Stimulated activated CD4-positive, alpha-beta T cell treated with anti-CD3 and anti-CD28 coated beads, Interleukin-12 subunit alpha, Interleukin-12 subunit beta, amount 100 ng/mL, for 48 hours (primary cell): ENCODE measurements at places on chromosomes 3 and 15.

- DNase-seq = no peak
Measured at GRCh38 chr3:69838696-69839515, 99.6 kb downstream of the MITF start.

DNA sequence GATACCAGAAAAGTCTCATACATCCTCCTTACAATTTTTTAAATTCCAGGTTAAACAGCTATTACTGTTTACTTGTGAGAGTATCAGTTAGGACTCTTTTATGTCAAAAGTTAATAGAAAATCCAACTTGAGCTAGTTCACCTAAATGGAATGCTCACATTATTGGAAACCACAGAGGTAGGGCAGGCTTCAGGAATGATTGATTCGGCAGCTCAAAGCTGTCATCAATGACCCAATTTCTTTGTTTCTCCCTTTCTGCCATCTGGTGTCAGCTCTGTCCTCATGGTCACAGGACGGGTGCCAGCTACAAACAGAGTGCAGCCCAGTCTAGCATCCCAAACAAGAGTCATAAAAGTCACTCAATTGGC is 32.2 kb downstream of the CFAP20DC start:
- DNase-seq = no peak

DNA sequence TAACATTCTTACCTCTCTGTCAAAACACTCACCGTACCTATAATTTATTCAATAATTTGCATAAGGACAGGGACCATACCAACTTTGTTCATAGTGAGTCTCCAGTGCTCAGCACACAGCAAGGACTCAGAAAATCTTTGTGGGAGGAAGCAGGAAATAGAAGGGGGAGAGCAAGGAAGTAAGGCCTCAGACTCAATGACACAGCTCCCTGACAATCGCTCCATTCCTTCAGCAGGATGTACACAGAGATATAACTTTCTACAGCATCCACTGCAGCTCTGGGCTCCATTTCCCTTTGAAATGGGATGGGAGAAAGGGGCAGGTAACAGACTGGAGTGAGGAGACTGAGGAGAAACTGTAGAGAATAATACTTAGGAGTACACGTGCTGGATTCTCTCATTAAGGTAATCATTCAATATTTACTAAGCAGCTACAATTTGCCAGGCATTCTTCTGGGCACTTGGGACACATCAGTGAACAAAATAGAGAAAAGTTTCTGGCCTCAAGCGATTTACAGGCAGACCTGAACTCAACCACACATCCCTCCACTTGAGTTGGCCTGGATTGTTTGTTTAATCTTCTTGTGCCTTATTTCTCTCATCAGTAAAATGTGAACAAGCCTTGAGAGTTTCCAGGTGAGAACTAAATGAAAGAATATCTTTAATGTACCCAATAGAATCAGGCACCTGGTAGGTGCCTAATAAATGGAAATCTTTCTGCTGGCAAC is 330.3 kb upstream of the THBS1 start:
- DNase-seq = no peak

DNA sequence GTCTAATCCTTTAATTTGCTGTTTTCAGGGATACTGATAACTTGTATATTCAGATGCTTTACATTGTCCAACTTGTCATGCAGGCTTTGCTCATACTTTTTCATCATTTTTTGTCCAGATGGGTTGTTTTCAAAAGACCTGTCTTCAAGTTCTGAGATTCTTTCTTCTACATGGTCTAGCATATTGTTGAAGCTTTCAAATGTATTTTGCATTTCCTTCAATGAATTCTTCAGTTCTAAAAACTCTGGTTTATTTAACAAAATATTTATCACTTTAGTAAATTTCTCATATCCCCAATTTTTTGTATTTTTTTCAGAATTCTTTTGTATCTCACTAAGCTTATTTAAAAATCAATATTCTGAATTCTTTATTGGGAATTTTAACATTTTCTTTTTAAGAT is 388.3 kb upstream of the IL12A start:
- no peak for DNase-seq

GRCh38 chr3:161265916-161266571 is 44.9 kb downstream of the NMD3 start:
- DNase-seq = no peak

GRCh38 chr3:108153451-108153981 is 62.7 kb upstream of the CD47 start:
- peak; percentile 46 for DNase-seq

- no peak for DNase-seq
Measured at GRCh38 chr3:190588570-190588969, 74.7 kb downstream of the IL1RAP start.

DNA sequence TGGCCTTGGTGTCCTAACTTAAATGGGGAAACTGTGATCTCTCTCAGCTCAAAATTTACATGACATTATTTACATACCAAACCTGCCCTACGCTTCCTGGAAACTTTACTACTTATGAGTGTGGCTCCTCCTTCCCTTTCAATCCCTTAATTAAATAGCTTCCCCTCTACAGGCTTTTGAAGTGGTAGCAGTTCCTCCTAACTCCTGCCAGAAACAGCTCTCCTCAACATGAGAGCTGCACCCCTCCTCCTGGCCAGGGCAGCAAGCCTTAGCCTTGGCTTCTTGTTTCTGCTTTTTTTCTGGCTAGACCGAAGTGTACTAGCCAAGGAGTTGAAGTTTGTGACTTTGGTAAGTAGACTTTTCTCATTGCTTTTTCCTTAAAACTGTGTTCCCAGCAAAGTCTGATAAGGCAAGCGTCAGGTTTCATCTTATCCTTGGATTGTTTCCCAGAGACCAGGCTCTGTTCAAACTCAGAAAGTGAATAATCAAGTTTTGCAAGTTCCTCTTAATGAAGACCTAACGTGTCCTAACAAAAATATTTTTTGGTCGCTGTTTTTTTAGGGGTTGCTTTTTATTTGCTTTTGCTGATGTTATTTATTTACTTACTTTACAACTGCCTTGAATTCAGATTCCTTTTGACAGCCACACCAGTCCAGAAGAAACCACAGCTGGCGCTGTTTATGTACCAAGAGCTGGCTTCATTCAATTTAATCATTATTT is at the start of gene ACP3:
Gene ACP3 (plus strand): TSS at position 179 of the 720 bp plus-strand sequence. CDS start 50 bp downstream, at position 229.
- DNase-seq = no peak
